ENCODE measurements at places on chromosomes 16 and 17.

DNA sequence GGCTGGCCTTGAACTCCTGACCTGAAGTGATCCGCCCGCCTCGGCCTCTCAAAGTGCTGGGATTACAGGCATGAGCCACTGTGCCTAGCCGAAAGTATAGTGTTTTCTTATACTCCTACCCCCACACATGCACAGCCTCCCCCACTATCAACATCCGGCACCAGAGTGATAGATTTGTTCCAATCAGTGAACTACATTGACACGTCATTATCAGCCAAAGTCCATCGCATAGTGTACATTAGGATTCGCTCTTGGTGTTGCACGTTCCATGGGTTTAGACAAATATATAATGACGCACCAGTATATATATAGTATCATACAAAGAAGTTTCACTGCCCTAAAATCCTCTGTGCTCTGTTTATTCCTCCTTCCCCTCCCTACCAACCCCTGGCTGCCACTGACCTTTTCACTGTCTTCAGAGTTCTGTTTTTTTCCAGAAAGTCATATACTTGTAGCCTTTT is 11.9 kb upstream of the TM4SF5 start:
- DNase-seq: no peak

GRCh38 chr17:9924735-9925191 is 19.7 kb upstream of the RCVRN start:
- DNase-seq: peak; percentile 62

- no peak for DNase-seq
Measured at GRCh38 chr17:55452139-55452790, 30.6 kb upstream of the MMD start.

GRCh38 chr16:56950881-56951771 is 10.6 kb upstream of the CETP start:
- DNase-seq: peak; percentile 49

DNA sequence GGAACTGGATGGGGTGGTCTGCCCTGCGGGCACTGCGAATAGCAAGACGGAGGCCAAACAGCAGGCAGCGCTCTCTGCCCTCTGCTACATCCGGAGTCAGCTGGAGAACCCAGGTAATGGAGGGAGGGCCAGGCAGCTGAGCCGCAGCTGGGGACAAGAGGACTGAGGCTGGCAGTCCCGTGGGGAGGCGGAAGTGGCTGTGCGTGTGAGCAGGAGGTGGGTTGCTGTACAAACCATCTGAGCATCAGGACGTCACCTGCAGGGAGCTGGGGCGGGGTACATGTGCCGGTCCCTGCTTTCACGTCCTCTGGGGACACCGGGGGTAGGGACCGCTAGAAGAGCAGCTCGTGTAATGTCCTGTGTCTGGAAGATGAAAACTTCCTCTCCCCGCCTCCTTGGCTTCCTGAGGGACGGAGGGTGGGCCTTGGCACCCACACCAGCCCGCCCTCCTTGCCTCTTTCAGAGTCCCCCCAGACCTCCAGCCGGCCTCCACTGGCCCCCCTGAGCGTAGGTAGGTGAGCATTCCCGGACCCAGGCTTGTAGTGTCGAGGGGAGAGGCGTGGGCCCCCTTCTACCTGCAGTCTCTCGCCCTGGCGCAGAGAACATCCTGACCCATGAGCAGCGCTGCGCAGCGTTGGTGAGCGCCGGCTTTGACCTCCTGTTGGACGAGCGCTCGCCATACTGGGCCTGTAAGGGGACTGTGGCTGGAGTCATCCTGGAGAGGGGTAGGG is 3.7 kb downstream of the ADAD2 start:
- DNase-seq: peak; percentile 50

GRCh38 chr17:70168977-70169708 is at the start of gene KCNJ2:
Gene KCNJ2 (plus strand): TSS chr17:70169532. CDS start chr17:70175040, 5,508 bp downstream.
- DNase-seq: peak; percentile 67
